ENCODE measurements at places on chromosomes 1 and 21.

DNA sequence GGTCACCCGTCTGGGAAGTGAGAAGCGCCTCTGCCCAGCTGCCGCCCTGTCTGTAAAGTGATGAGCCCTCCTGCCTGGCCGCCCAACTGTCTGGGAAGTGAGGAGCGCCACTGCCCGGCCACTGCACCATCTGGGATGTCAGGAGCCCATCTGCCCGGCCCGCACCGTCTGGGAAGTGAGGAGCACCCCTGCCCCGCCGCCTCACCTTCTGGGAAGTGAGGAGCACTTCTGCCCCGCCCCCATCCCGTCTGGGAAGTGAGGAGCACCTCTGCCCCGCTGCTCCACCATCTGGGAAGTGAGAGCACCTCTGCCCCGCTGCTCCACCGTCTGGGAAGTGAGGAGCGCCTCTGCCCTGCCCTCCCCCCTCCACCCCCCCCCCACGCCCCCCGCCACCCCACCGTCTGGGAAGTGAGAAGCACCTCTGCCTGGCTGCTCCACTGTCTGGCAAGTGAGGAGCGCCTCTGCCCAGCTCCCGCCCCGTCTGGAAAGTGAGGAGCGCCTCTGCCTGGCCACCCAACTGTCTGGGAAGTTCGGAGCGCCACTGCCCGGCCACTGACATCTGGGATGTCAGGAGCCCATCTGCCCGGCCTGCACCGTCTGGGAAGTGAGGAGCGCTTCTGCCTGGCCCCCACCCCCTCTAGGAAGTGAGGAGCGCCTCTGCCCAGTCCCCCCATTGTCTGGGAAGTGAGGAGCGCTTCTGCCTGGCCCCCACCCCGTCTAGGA is 4.5 kb upstream of the ZZZ3 start:
- DNase-seq: no peak

- DNase-seq: no peak
Measured at GRCh38 chr1:86016076-86016759, 140.4 kb downstream of the COL24A1 start.

GRCh38 chr1:23097316-23097715 is 71.3 kb downstream of the LUZP1 start:
- DNase-seq: no peak

GRCh38 chr21:32519945-32520874 is 65.1 kb downstream of the TCP10L start:
- no peak for DNase-seq

All from progenitor cell of endocrine pancreas (in vitro differentiated cells).